ENCODE measurements at places on chromosomes 1 and 21.
A peak's percentile ranks its signal among the peaks of the same experiment; 100 is the strongest.

DNA sequence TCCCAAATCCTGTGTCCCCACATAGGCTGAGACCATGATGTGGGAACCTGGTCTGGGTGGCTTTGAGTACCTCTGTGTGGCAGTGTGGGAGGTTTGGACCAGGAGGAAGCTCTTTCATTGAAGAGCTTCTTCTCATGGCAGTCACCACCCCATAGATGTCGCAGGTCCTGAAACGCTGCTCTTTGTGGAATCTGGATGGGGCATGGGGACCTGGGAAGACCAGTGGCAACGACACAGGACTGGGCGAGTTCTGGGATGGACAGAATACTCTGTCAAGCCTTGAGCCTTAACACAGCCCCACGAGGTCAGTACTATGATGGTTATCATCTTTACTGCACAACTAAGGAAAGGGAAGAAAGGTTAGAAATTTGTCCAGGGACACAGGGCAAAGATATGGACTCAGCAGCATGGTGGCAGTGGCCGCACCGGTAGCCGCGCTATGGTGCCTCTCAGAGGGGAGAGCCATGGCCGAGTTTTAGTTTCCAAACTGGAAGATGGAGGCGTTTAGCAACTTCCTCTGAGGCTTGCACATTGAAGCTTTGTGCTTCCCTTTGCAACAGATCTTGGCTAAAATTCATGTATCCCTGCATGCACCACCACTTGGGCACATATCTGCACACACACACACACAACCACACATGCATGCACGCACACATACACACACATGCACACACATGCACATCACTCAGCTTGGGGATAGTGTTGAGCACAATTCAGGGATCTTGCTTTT, 117.7 kb upstream of the C1orf174 start:
- DNase-seq, result no peak

- no peak for DNase-seq
Observed at GRCh38 chr1:56045477-56045876, 533.9 kb downstream of the PLPP3 start.

DNA sequence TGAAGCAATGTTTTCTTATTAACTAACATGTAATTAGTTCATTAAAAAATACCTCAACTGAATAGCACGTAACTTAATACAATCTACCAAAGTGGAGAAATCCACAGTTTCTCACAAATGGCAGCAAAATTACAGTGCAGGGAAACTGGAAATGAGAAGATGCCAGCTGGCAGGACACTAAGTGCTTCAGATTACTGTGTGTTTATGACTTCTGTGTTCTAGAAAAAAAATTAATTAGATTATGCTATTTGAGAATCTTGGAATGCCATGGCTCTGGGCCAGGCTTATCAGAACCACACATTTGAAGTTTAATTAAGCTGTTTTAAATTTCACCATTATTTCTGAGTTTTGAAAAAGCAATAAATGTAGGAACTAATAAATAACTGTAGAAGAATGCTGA, 357.6 kb downstream of the TGFB2 start:
- no peak for DNase-seq

- no peak for DNase-seq
Observed at GRCh38 chr1:180498594-180498993, 3.8 kb downstream of the ACBD6 start.

GRCh38 chr1:237166086-237166485, 124.1 kb downstream of the RYR2 start:
- DNase-seq, result no peak

GRCh38 chr1:16050328-16050727, 6.7 kb downstream of the CLCNKB start:
- no peak for DNase-seq

GRCh38 chr1:245409341-245410195, 254.8 kb downstream of the KIF26B start:
- DNase-seq, result no peak

DNA sequence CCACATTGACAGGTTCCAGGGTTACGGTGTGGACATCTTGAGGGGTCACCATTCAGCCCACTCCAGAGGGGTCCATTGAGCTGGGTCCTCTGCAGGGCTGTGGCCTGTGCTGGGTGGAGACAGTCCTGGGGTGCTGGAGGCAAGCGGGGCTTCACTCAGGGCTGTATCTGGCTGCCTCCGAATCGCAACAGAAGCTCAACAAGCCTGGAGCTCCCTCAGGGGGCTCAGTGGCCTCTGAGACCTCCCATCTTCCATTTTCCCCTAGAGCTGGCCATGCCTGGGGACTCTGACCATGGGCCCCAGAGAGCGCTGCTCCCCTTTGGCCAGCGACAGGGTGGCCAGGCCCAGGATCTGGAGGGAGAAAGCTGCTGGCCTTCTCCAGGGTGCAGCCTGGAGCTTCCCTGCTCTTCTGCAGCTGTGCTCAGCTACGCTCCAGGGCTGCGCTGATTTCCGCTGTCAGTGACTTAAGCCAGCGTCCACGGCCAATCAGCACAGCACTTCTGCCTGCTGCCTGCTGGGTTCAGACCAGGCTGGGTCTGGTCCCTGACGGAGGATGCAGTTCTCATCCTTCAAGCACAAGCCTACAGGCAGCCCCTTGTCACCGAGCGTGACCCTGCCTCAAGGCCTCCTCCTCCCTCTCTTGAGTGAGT, 45.0 kb upstream of the ADARB1 start:
- no peak for DNase-seq

- no peak for DNase-seq
Observed at GRCh38 chr1:247118946-247119446, 14.8 kb upstream of the ZNF669 start.

DNA sequence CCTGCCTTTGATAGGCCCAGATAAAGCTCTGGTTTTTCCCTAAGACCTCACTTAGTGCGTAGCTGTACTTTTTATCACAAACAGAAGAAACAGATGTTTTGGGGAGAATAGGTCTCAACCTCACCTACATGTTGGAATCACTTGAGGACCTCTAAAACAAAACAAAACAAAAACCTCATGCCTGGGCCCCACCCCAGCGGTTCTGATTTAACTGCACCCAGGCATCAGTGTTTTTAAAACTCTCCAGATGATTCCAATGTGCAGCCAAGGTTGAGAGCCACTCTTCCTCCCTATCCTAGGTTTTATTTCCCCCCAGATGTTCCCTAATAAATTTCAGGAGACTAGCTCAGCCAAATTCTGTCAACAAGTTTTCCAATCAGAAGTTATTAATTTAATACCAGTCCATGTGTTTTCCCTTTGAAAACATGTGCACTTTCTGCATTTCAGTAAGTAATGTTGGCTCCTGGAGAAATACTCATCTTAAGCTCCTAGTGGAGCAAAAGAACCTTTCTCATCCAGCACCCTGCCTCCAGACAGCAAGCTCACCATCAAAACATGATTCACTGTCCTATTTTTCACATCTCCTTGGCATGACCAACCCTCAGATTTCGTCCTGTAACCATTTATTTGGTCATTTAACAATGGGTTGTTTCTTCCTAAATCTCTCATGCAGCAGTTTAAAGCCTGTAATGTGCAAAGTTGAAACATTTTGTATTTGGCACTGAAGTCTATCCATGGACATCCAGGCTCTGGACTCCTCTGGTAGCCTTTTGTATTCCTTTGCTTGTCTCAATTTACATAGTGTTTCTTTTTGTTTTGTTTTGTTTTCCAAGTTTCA, 27.5 kb downstream of the LRRC8C start:
- no peak for DNase-seq

DNA sequence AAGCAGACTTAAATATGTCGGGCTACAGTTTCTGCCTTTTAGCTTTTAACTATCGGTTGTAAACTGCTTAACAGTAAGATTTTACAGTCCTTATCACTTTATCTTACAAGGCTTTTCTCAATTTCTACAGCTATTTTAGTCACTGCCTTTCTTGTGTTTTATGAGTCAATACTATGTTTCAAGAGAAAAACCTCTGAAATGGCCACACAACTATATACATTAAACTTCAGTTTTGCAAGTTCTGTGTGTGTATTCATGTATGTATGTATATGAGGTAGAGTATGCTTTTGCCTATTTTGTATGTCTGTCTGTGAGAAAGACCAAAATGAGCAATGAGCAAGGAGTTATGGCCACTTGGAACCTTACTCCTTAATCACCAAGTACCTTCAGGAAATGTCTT, 169.8 kb downstream of the SYT2 start:
- no peak for DNase-seq

DNA sequence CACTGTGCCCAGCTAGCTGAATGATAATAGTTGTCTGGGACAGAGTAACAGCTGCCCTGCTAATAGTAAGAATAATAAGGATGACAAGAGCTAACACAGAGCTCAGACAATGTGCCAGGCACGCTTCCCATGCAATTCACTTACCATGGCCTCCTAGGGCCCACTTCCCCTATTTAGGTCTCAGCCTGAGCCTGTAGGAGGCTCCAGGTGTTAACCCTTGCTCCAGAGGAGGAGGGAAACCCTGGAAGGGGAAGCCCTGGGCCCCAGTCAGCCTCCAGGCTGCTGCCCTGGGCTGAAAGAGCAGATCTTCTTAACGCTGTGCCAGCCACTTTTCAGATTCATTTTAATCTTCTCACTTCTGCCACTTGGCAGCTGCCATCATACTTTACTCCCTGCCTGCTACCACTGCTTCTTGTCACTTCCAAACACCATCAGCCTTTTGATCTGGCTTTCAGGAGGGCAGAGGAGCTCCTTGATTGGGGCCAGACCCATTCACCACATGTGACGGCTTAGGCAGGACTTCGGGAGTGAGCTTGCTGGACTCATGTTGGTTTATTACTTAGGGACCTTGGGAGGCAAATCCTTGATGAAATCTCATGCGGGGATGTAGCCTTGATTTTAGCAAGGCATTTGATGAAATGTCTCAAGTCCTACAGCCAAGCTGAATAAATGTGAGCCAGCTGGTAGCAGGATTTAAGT, 66.7 kb upstream of the PARP1 start:
- no peak for DNase-seq

- DNase-seq, result no peak
Observed at GRCh38 chr1:29546496-29546895, 310.2 kb downstream of the PTPRU start.

- no peak for DNase-seq
Observed at GRCh38 chr1:7680955-7681268, 90.2 kb upstream of the VAMP3 start.

GRCh38 chr1:87523466-87523865, 194.8 kb downstream of the LMO4 start:
- DNase-seq, result no peak

DNA sequence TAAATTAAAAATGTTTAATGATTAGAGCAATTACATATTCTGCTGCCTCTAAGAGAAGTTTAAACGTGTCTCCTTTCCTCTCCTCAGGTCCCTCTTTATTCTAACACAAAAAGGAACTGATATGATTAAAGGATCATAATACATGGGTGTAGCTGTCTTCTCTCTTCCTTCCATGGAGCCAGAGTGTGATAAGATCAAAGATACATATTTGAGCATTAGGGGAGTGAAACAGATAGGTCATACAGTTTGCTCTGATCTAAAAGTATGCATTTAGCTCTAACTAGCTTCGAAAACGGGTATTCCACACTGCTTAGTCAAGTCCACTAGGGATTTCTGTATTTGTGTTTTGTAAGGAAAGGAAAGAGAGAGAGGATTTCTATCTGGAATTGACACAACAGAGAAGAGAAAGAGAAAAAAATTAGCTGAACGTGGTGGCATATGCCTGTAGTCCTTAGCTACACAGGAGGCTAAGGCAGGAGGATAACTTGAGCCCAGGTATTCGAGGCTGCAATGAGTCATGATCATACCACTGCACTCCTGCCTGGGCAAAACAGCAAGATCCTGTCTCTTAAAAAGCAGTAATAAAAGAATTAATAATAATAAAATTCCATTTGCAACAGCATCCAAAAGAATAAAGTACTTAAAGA, 63.1 kb downstream of the CDC42BPA start:
- no peak for DNase-seq

DNA sequence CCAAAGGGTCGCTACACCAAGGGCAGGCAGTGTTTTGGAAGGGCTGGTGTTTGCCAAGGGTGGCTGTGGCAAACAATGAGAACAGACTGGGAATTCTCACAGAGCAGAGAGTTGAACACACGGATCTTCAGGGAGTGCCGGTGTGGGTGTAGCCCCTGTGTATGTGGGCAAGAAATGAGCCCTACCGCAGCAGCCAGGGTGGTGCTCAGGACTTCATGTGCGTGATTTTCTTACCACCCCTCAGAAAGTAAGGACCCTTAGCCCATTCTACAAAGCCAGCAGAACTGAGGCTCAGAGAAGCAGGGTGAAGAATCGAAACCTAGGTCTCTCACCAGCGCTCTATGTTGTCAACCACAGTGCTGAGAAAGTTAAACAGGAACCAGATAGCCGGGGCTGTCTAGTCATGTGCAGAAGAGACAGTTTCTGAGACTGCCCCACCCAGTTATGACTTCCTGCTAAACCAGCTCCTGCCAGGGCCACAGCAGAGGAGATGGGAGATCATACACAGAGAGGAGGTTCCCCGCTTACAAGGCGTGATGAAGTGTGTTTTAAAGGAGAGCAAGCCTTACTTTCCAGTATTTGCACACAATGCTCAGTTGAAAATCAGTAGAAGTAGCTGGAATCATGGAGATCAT, 21.9 kb upstream of the MORC3 start:
- DNase-seq, result no peak

- peak; percentile 93 for DNase-seq
Observed at GRCh38 chr1:212595787-212596714, 12.5 kb upstream of the ATF3 start.

DNA sequence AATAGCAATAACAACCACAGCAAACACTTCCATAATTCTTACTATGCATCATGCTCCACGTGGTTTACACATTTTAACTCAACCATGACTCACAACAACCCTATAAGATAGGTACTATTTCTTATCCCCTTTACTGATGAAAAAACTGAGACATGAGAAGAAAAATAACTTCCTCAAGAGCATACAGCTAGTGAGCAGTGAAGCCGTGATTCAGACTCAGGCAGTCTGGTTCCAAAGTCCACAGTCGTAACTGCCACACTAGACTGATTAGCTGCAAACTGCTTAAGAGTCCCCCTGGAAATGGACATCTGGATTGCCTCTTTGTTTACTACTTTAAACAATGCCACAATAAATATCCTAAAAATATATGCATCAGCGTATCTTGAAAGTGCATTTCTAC, 55.7 kb downstream of the PLD5 start:
- no peak for DNase-seq

DNA sequence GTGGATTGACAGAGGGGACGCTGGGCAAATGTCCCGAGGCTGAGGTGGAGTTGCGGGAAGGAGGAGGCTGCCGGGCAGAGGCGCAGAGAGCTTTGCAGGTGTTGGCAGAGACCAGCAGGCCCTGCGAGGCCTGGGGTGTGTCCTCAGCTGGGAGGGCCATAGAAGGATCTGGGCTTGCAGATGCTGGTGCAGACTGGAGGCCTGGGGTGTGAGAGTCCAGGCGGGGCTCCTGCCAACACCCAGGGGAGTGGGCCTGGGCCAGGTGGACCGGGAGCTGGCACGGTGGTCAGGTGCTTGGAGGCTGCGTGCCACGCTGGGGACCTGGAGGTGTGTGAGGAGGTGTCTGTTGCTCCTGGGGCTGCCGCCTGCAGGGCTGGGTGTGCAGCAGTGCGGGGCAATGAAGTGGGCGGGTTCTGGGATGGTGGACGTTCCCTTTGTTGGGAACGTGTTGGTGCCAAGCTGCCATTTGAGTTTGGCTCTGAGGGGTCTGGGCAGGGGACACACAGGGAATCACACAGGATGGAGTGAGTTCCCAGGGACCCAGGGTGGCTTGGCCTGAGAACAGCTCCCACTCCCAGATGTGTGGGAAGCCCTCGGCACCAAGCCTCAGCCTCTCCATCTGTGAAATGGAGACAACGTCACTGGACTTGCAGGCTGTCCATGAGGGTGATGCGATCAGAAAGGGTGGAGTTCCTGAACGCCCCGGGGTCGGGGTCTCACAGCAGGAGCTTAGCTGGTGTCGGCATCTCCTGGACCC, 39.9 kb upstream of the POFUT2 start:
- DNase-seq, result no peak
